ENCODE measurements at places on chromosomes 5 and 9.

GRCh38 chr9:113979343-113980127, 98.6 kb downstream of the AMBP start:
- no peak for DNase-seq

DNA sequence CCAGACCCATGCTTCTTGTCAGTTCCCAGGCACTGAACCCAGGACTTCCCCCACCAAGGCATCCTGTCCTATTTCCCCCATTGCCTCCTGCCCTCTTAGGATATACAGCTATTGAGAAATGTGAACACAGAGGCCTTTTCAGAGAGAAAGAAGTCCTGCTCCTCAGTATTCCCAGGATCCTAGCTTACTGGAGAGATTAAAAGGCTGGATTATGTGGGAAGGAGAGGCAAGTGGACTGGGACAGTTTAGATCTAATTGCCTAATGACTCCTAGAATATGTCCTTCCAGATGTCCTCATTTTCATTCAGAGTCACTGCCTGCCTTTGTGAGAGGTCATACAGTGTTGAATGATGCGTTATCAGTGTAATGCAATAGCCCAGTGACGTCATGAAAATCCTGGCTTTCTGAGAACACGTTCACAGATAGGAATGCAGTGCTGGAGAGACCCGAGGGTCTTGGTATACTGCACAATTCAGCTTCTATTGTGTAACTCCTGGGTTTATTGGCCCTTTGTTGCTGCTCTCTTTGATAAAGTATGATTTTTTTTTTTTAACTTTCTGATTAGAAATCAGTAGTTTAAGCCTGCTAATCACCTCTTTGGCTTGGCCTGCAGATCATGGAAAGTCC, 26.2 kb downstream of the WWC1 start:
- no peak for DNase-seq

DNA sequence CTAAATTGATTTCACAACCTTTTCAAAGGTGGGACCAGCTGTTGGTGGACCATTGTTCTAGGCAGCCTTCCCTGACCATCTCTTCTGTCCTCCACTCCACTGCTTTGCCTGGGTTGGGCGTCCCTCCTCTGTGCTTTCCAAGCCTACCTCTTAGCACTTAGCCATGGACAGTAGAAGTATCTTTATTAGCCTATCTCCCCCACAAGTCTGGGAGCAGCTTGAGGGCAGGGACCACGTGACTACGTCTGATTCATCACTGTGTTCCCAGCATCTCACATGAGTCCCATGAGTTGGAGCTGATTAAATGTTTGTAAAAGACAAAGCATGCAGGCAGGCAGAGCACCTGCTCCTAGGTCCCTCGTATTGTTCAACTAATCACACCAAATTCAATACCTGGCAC, 20.9 kb downstream of the MORN5 start:
- DNase-seq, result no peak

GRCh38 chr9:13554626-13555025, 275.1 kb upstream of the MPDZ start:
- DNase-seq, result no peak

- DNase-seq, result no peak
Measured at GRCh38 chr5:72625332-72625731, 118.1 kb upstream of the ZNF366 start.
